ENCODE measurements at places on chromosomes 4 and X.

DNA sequence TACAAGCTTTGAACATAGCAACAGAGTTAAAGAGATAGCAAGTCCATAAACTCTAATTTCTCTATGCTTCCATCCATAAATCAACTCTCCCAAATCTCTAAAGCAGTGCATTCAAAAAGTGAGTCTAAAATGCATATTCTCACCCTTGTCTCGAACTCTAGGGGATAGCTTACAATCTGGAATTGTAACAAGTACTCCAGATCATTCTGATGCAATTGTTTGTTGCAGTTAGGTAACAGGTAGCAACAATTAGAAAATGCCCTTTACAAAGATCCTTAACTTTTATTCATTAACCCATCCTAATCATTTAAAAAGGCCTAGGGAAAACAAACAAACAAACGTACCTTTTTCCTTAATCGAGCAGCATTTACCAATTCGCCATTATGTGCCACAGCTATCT, 18.9 kb upstream of the AASDH start:
- no peak for DNase-seq

DNA sequence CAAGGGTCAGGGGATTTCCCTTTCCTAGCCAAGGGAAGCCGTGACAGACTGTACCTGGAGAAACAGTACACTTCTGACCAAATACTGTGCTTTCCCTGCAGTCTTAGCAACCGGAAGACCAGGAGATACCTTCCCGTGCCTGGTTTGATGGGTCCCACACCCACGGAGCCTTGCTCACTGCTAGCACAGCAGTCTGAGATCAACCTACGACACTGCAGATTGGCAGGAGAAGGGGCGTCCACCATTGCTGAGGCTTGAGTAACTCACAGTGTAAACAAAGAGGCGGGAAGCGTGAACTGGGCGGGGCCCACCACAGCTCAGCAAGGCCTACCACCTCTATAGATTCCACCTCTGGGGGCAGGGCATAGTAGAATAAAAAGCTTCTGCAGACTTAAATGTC, 48.7 kb upstream of the SRD5A3 start:
- DNase-seq = no peak

DNA sequence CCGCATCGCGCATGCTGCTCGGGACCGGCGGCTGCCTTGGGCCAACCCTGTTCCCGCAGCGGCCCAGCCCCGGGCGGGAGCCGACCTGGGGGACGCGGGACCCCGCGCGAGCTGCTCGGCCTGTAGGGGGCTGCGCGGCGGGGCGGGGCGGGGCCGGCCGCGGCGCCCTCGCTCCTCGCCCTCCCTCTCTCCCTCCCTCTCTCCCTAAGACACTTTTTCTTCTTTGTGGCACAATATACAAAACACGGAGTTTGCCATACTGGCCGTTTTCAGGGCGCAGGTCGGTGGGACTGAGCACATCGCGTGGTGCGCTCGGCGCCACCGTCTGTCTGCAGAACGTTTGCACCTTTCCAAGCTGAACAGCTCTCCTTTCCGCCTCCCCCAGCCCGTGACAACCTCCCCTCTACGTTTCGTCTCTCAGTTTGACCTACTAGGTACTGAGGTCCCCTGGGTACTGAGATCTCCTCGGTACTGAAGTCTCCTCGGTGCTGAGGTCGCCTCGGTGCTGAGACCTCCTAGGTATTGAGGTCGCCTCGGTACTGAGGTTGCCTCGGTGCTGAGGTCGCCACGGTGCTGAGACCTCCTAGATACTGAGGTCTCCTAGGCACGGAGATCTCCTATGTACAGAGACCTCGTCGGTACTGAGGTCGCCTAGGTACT, 261.1 kb upstream of the PLCXD1 start:
- DNase-seq = no peak

DNA sequence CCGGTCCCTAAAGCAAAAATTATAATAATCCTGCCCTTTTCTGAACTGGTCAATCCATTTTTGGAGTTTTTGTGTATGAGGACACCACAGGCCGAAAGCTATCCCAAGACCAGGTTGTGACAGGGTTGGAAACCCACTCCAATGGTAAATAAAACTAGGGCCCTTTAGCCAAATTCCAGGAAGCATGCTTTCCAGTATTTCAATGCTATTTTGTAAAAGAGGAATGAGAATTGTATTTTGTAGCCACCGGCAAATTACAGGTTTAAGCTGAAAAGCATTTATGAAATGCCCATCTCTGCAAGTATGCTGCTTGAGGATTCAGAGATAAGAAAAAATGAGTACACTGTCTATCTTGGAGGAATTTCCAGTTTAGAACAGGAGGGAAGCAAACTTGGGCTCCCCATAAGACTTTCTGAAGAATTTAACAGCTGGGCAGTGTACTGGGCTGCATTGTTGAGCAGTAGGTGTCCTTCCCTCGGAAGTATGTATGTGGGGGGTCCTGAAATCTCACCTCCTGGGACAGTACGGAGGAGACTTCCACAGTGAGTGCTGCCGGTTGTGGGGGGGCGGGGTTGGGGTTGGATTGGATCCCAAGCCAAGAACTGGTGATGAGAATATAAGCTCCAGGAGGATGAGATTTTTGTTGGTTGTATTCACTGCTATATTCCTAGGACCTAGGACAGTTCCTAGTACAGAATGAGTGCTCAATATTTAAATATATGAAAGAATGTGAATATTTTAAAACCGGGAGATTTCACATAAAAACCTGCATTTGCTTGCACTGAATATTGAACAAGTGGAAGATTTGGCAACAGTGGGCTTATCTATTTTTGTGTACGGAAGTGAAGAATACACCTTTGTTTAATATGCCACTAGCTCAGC, 26.8 kb downstream of the OCIAD2 start:
- DNase-seq = no peak

DNA sequence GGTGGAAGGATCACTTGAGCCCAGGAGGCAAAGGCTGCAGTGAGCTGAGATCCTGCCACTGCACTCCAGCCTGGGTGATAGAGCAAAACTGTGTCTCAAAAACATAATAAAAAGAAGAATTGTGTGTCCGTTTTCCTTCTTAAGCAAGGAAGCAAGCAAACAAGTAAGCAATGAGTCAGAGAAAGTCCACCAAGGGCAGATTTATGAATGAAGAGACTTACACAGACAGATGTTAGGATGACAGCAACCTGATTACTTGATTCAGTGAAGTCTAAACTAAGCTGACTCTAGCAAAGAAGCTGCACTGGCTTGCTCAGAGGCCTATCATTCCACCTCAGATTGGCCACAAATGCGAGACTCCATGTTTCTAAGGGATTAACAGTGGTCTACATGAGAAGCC, 34.1 kb upstream of the SCML1 start:
- no peak for DNase-seq

GRCh38 chr4:166913926-166914325, 320.4 kb downstream of the SPOCK3 start:
- no peak for DNase-seq

- DNase-seq = no peak
Measured at GRCh38 chrX:18981124-18981807, 2.6 kb downstream of the PHKA2 start.

GRCh38 chrX:79138658-79139241, 5.7 kb upstream of the GPR174 start:
- no peak for DNase-seq

DNA sequence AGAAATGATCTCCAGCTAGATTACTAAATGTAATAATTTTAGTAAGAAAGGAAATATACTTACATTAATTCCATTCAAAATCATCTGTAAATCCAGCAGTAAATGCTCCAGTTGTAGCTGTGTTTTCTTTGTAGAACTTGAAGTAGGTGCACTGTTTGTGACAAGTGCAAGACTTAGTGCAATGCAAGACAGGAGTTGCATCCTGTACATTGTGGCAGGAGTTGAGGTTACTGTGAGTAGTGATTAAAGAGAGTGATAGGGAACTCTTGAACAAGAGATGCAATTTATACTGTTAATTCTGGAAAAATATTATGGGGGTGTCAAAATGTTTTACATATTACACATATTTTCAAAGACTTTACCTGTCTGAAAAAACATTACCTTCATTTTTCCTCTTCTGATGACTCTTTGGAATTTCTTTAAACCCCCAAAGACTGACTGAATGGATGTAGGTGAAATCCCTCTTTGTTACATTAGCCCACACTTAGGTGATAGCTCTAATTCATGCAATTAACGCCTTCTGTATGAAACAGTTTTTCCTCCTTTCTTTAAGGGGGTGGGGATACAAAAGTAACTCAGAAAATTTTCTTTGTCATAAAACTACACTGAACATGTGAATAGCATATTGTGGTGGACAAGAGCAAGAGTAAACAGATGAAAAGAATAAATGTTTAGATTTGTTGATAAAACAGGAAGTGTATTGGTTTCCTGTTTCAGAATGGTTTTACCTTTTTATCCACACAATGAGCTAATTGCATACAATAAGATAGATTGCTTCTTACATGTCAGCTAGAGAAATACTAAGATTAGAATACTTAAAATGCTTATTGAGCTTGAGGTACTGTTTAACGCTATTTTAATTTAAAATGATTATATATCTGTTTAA, at the start of gene IL2:
Gene IL2, minus strand, starts transcription at position 495 of the 886 bp plus-strand sequence. Its CDS starts 285 bp downstream, at position 210.
- no peak for DNase-seq

DNA sequence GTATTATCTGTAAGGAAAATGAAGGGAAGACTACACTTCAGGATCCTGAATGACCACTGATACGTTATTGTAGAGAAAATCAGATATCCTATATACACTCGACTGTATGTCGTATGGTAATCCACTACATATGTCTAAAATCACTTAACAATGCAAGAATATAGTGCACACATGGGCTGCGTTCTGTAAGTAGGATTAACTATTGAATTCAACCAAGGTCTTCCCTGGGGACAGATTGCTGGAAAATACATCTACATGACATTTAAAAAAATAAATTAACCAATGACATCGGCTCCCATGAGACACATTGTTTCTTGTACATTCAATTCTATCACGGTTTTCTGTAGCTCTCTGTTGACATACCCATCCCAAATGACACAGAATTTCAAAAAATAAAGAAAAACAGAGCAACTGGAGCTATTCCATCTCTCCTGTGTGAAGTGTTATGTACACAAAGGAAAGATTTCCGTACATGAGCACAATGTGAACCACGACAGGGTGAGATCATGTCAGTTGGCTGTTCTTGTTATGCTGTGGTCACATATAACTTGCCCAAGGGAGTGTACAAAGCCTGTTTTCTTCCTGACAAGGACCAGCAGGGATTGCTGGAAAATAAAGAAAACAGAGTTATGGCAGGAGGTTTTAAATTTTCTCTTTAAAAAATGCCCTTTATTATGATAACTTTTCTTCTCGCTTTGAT, 6.1 kb downstream of the ENOX2 start:
- DNase-seq = no peak

DNA sequence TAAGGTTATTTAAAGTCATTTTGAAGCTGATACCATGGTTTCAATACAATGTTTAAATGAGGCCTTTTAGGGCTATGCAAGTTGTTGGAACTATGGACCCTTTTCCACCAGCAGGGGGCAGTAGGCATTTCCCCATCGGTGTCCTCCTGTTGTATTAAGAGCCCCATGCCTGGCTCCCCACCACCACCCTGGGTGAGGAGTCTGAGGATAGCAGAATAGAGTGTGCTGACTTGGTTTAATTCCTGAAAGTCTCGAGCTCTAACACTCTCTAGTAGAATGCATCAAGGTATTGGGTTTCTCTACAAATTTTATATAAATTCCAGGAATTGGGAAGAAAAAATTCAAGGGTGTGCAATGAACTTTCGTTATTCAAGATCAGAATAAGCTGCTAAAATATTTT, 234.8 kb upstream of the JADE1 start:
- DNase-seq = peak; percentile 29

DNA sequence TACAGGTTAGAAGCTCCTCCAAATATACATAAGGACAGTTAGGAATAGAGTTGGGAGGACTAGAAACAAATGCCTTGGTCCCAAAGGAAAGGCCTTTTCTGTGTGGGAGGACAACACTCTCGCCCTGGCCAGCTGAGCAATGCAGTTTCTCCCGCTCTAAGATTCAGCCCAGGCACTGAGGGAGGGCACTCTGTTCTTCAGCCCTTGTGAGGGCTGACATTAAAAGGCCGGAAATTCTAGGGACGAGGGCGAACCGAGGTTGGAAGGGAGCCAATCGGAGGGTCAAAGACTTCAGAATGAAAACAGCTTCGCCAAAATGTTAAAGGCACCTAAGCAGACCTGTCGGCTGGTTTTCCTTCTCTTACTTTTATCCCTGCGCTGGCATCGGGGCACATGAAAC, 2.9 kb upstream of the PTCHD1 start:
- DNase-seq = no peak

GRCh38 chr4:176210101-176210500, 14.7 kb upstream of the SPATA4 start:
- no peak for DNase-seq

DNA sequence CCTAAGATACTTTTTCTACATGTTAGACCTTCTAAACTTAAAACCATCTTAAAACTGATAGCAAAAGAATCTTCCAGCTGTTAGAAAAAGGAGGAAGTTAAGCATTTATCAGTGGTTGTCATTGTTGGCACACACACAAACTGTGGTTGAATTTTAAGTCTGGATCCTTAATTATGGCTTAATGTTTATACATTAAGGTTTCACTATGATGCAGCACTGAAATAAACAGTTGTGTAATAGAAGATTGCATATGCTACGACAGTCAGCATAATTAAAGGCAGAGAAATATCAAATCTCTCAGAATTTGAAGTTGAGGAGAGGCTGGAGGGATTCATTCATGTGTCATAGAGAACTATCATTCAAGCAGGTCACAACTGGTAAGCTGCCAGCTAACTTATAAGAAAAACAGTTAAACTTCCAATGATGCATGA, 32.3 kb downstream of the ADGRA3 start:
- no peak for DNase-seq

GRCh38 chrX:48523682-48524081, 2.1 kb downstream of the EBP start:
- no peak for DNase-seq

DNA sequence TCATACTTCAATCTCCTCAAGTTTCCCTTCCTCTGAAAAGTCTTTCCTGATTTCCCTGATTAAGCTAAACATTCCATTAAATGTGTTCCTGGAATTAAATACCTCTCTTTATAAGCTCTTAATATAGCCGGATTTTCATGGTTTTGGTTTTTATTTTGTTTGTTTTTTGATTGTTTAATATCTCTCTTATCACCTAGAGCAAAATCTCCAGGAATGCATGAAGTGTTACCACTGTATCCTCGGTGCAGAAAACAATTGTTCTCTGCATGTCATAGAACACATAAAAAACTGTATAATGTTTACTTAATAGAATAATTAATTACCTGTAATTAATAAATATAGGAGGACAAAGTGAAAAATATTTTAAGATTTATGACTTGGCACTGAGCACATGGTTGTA, 86.2 kb downstream of the PCDH18 start:
- DNase-seq = no peak

DNA sequence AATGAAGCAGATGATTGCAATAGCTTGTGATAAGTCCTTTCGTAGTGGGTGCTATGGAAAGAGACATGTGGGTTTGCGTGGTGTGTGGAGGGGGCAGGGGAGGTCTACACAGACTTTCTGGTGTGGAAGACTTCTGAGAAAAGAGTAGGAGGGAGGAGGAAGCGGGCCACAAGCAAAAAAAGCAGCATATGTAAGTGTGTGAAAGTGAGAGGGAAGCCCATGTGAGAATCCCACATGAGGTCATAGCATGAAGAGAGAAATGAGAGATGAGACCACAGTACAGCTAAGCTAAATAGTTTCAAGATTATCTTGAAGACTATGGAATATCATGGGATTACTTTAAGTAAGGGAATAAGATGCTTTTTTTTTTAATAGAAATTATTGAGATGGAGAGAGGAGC, 2039.9 kb upstream of the TENM3 start:
- DNase-seq = no peak

Measured in stimulated activated CD8-positive, alpha-beta memory T cell treated with anti-CD3 and anti-CD28 coated beads, Interleukin-2, amount 100 ng/mL, for 1 hour (primary cell).